SK-N-MC (cell line): ENCODE measurements at places on chromosomes 4 and X.

DNA sequence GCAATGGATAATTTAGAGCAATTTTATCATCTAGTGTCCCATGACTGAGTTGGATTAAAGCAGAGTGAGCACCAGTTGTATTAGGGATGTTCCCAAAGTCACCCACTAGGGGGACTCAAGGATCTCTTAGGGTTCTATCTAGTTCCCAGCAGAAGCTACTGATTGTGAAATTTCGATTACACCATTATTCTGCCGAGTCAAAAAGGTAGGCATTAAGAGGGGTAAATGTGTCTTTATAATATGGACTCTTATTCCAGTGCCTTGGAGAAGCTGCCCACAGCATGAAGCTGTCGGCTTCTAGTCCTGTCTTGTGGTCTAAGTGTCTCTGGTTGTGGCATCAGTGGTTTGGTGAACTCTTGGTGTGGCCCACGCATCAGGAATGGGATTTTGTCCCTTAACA, 53.3 kb downstream of the RGS12 start:
- peak; percentile 60 for DNase-seq

DNA sequence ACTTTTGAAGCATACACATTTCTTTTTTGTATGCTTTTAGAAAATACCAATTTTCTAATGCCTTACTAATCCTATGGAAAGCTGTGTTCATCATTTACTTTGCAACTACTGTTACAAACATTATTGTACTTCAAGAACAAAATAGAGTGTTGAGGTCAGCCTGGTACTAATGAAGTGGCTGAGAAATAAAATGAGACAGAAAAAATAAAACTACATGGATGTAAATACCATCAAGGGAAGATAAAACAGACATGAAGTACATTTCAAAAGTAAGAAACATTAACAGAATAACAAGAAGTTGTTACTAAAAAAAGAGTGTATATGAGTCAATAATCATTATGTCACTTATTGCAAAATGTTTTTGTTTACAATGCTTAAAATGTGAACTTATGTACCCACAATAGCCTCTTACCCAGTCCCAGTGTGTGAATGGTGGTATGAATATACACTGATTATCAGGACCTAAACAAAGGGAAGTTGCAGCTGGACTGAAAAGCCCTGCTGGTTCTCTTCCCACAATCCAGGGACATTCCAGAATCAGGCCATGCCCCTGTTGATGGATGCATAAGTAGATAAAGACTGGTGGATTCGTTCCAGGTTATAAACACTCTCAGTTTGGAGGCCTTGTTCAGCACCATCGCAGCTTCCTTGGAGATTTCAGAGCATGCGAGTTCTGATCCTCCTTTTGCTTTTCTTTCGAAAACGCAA, 2.4 kb upstream of the CSN3 start:
- no peak for DNase-seq

DNA sequence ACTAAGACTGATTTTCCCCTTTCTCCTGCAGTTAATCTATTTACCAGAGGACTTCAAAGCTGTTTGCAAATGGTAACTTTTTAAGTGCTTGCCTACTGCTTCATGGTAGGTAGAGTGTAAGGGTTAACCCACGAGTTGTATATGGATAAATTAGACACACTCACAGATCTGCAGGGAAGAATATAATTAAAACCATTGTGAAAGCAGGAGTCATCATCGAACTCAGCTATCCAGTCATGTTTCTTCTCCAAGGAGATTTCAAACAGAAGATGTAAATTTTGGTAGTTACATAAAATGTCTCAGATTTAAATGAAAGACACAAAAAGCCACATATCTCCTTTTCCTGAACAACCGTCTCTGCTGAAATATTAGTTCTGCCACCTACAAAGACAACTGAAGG, 549 bp upstream of the XG start:
- DNase-seq: no peak

DNA sequence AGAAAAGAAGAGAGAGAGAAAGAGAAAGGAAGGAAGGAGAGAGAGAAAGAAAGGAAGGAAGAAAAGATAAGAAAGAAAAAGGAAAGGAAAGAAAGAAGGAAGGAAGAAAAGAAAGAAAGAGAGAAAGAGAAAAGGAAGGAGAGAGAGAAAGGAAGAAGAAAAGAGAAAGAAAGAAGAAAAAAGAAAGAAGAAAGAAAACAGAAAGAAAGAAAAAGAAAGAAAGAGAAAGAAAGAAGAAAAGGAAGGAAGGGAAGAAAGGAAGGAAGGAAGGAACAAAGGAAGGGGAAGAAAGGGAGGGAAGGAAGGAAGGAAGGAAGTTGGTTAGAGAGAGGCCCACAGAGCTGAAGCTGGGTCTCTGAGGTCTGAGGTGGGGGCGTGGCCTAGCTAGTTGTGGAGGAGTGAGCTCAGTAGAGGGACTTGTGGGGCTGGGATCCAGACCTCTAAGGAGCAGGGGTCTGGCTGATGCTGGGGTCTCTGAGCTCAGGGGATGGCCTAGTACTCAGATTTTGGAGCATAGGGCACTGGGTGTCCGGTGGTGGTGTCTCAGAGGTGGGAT, 27.1 kb upstream of the PDZD4 start:
- no peak for DNase-seq
